ENCODE measurements at places on chromosomes 16 and 17. TPM values are rescaled to one million over a fixed set of nuclear protein-coding genes. Genes with fewer than 3 reads are reported as not detected.
A peak's percentile ranks its signal among the peaks of the same experiment; 100 is the strongest.

GRCh38 chr16:68517606-68518166 lies 21.4 kb upstream of the ZFP90 start:
- no peaks in the 10 kb centered on the region for H3K27me3 ChIP-seq
- no peaks in the 10 kb centered on the region for H3K4me1 ChIP-seq
- H3K4me3 ChIP-seq, result no peak overlapping the region
- no peak overlapping the region for H3K27ac ChIP-seq

GRCh38 chr17:55284001-55284884 lies 19.5 kb downstream of the HLF start:
- no peaks in the 10 kb centered on the region for H3K36me3 ChIP-seq
- peak overlapping the region; percentile 57 for H3K27ac ChIP-seq
- peaks cover 27% of the 10 kb centered on the region for H3K4me1 ChIP-seq
- no peak overlapping the region for H3K4me3 ChIP-seq

DNA sequence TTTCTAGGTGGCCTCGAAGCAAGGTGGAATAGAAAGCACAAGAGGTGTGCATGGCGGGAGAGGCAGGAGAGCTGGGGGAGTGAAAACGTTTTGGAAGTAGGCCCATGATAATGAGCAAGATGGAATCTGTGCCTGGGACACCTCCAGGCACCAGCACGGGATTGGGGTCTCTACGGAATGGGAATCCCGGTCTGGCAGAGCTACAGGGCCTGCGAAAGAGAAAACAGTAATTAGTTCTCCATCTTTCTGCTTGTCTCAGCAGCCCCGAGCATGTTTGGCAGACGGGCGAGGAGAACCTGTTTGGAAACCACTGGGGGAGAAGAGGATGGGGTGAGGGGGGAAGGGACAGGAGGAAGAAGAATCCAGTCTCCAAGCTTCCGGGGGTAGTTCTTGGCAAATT lies 258.7 kb downstream of the SOX9 start:
- H3K27me3 ChIP-seq, result no peaks in the 10 kb centered on the region
- no peak overlapping the region for H3K4me3 ChIP-seq
- DNase-seq, result no peak
- no peak overlapping the region for H3K27ac ChIP-seq

- H3K27me3 ChIP-seq, result no peaks in the 10 kb centered on the region
- no peaks in the 10 kb centered on the region for H3K4me1 ChIP-seq
- no peak overlapping the region for H3K4me3 ChIP-seq
- H3K36me3 ChIP-seq, result no peaks in the 10 kb centered on the region
- H3K27ac ChIP-seq, result no peak overlapping the region
Observed at GRCh38 chr16:23908790-23909189, 73.0 kb downstream of the PRKCB start.

DNA sequence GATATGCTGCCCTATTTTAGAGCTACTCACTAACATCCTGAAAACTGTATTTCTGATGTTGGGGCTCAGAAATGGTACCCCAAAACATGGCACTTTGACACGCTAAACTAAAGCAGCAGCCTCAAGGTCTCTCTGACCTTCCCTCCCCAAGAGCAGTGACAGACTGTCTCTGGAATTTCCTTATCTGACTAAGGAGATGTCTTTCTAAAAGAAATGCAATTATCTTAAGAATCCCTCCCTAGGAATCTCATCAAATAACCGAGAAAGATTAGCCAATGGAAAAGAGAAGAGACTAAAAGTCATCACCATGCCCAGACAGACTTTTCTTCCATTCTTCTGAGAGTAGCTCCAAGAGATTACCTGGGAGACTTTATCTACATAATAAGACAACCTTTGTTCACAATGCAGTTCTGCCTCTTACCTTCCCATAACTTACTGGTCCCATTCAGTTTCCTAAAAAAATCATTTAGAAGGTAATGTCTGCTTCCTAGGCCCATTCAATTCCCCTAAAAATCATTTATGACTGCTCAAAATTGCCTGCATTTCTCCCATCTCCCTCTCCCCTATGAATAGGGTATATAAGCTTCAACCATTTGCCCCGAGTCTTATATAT lies 123.9 kb downstream of the CPPED1 start:
- H3K27ac ChIP-seq, result no peak overlapping the region
- H3K4me1 ChIP-seq, result no peaks in the 10 kb centered on the region
- DNase-seq, result no peak
- no peaks in the 10 kb centered on the region for H3K36me3 ChIP-seq
- no peaks in the 10 kb centered on the region for H3K27me3 ChIP-seq

HIGD1B gene
- polyA plus RNA-seq, result 1.2 TPM

DNA sequence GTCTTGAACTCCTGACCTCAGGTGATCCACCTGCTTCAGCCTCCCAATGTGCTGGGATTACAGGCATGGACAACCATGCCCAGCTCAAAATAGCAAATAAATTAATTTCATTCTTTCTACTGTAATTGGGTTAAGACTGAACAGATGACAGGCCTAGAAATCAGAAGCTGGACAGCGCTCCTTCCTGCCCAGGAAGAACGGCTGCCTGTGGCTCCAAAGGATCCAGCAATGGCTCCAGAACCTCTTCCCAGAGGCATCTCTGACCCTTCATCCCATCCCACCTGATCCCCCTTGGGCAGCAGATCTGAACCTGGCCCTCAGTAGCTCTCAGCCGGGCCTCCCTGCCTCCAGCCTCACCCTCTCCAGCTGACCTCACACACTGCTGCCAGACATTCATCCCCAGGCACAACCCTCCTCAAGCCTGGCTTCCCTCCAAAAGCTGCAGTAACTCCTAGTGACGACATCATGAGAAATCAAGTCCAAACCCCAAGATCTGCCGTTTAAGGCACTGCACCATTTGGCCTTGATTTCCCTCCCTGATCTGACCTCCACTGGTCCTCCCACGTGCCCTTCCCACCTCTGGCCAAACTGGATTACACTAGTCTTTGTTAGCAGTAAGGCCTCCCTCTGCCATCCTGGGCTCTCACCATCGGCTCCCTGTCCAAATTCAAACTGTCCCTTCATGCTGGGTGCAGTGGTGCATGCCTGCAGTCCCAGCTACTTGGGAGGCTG lies 3.1 kb upstream of the MIF4GD start:
- DNase-seq, result no peak
- H3K27ac ChIP-seq, result no peak overlapping the region
- H3K4me1 ChIP-seq, result peaks cover 2% of the 10 kb centered on the region
- H3K4me3 ChIP-seq, result no peak overlapping the region
- H3K27me3 ChIP-seq, result no peaks in the 10 kb centered on the region

SNAI3 gene
- 1.0 TPM for polyA plus RNA-seq

DNA sequence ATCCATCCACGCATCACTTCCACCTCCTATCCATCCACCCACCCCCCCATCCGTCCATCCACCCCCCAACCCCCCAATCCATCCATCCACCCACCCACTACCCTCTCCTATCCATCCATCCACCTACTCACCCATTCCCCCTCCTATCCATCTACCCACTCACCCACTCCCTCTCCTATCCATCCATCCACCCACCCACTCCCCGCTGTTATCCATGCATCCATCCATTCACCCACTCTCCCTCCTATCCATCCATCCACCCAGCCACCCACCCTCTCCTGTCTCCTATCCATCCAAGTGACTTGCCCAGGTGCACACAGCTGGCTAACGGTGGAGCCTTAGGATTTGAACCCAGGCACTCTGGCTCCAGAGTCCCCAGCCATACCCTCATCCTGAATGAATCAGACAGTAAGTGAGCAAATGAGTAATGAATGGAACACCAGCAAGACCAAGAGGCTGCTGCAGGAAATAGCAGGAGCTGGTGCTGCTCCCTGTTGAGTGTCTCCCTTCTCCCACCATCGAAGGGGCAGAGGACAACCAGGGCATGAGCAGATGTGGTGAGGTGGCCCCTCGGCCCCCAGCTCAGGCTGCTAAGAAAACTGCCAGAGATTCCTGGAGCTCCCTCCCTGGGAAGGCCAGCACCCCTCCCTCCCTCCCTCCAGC lies 62.5 kb downstream of the LITAF start:
- no peak for DNase-seq
- H3K36me3 ChIP-seq, result no peaks in the 10 kb centered on the region
- H3K27me3 ChIP-seq, result no peaks in the 10 kb centered on the region
- H3K4me3 ChIP-seq, result no peak overlapping the region
- H3K4me1 ChIP-seq, result no peaks in the 10 kb centered on the region
- no peak overlapping the region for H3K27ac ChIP-seq

- H3K4me3 ChIP-seq, result no peak overlapping the region
- H3K36me3 ChIP-seq, result no peaks in the 10 kb centered on the region
- DNase-seq, result no peak
- H3K27ac ChIP-seq, result no peak overlapping the region
Observed at GRCh38 chr16:57996406-57997175, 3.9 kb downstream of the ZNF319 start.

SLC5A10 gene
- 0.09 TPM for polyA plus RNA-seq

PPP1R1B gene
- 266 TPM for polyA plus RNA-seq

GRCh38 chr16:85528528-85529387 lies 84.4 kb upstream of the GSE1 start:
- no peak for DNase-seq
- H3K27me3 ChIP-seq, result no peaks in the 10 kb centered on the region
- peaks cover 41% of the 10 kb centered on the region for H3K36me3 ChIP-seq
- H3K27ac ChIP-seq, result no peak overlapping the region
- no peaks in the 10 kb centered on the region for H3K4me1 ChIP-seq

GRCh38 chr16:85296859-85297660 lies 184.8 kb upstream of the CIBAR2 start:
- DNase-seq, result peak; percentile 56
- no peaks in the 10 kb centered on the region for H3K36me3 ChIP-seq
- no peak overlapping the region for H3K4me3 ChIP-seq
- no peaks in the 10 kb centered on the region for H3K4me1 ChIP-seq
- no peaks in the 10 kb centered on the region for H3K27me3 ChIP-seq

- no peak overlapping the region for H3K4me3 ChIP-seq
- H3K36me3 ChIP-seq, result no peaks in the 10 kb centered on the region
- H3K27ac ChIP-seq, result no peak overlapping the region
- no peaks in the 10 kb centered on the region for H3K27me3 ChIP-seq
Observed at GRCh38 chr16:17330044-17330443, 140.7 kb downstream of the XYLT1 start.

WDR59 gene
- 68.9 TPM for polyA plus RNA-seq

GRCh38 chr17:80856863-80857755 lies 134.5 kb upstream of the CHMP6 start:
- no peak for DNase-seq
- no peak overlapping the region for H3K4me3 ChIP-seq
- peak overlapping the region; percentile 14 for H3K27ac ChIP-seq

DNA sequence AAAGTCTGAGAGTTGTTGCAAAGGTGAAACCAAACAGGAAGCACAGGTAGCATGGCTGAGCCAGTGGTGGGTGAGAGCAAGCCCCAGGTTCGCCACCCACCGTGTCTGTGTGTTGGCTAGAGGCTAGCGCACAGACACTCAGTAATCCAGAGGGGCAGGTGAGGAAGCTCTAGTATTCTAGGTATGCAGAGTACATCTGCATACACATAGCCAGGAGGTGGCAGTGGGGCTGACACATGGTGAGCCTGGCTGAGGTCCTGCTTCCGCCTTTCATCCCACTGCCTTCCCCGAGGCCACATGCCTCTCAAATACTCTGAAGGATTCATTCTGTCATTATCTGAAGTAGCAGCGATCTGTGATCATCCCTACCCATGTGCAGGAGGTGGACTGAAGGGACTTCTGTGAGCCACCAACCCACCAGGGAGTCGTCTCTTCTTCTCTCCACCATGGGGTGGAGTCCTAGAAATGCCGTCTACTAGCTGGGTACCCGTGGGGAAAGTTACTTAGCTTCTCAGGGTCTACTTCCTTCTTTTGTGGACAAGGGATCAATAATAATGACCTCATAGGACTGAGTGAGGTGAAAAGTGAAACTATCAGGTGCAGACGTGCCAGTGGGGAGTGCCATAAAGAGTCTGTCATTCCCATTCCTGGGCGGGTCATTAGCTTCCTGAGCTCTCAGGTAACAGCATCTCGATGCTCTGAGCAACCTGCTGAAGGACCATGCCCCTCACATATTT lies 36.0 kb upstream of the ICAM2 start:
- H3K4me3 ChIP-seq, result no peak overlapping the region
- peaks cover 14% of the 10 kb centered on the region for H3K4me1 ChIP-seq

GRCh38 chr17:16484445-16485175 lies 7.4 kb downstream of the LRRC75A start:
- peak overlapping the region; percentile 24 for H3K4me3 ChIP-seq
- no peak for DNase-seq
- peak overlapping the region; percentile 94 for H3K27ac ChIP-seq
- H3K36me3 ChIP-seq, result peaks cover 81% of the 10 kb centered on the region
- no peaks in the 10 kb centered on the region for H3K27me3 ChIP-seq

DNA sequence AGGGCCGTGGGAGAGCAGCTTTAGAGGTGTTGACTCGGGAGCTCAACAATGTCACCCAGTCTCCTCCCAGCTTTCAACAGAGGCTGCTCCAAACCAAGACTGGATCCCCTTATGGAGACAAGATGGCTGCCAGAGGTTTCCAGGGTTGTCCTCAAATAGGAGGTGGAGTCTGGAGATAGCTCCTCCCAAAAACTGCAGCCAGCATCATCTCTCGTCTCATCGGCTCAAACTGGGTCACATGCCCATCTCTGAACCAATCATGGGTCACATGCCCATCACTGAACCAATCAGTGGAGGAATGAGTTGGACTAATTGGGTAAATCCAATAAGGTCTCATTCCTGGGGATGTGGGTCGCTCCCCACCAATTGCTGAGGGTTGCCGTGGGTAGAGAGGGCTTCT lies 41.1 kb upstream of the C16orf82 start:
- no peaks in the 10 kb centered on the region for H3K4me1 ChIP-seq
- DNase-seq, result no peak
- no peaks in the 10 kb centered on the region for H3K27me3 ChIP-seq

DNA sequence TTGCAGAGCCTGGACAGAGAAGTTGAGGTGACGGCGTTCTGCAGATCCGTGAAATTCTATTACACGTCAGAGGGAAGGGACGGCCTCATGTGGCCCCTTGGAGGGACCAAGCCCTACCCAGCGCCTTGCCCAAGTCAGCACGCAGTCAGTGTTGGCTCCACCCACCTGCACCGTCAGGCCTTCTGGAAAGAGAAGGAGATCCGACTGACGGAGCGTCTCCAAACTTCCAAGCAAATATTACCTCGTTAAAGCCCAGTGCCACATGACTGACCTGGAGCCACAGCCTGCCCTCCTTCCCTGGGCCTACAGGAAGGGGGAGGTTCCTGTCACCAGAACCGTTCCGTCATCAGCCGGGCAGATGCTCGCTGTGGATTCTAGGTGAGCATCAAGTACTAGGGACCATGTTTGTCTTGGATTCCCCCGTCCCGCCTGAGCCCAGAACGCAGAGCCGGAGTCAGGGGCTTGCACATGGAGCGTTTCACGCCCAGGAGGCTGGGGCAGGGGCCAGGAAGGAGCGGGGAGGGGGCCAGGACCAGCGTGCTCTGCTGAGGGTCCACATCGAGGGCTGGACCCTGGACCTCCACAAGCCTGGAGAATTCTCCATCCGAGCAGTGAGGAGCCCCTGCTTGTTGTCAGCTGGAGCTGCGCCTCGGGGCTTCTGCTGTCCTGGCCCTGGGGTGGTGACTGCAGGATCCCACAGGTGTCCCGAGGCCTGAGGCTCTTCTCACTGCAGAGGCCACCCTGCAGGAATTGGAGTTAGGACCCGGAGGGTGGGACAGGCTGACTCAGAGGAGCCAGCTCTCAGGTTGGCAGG lies 22.6 kb upstream of the METRNL start:
- H3K4me1 ChIP-seq, result peaks cover 3% of the 10 kb centered on the region
- no peak overlapping the region for H3K4me3 ChIP-seq
